AG08395 (cell line): ENCODE measurements at places on chromosomes 11 and 22.

GRCh38 chr11:119752345-119752871 lies 23.4 kb upstream of the NECTIN1 start:
- no peak for DNase-seq

- DNase-seq, result peak; percentile 63
Measured at GRCh38 chr11:63915961-63916836, 765 bp downstream of the RCOR2 start.

DNA sequence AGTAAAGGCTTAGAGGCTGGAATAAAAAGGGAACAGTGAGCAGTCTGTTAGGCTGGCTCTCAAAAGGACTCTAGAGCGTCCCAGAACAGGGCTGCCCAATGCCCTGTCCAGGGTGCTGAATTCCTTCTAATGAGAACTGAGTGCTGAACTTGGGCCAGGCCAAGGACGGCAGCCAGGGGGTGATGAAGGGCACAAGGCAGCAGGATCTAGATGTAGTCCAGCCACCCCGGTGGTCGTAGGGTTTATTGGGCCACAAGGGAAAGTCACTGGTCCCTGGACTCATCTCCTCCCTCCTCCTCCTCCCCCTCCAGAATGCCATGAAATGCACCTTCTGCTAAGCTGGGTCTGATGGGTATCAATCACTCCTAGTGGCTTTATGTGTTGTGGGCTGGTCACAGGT lies 19.2 kb downstream of the NPTXR start:
- peak; percentile 79 for DNase-seq

- no peak for DNase-seq
Measured at GRCh38 chr11:131692961-131693360, 322.5 kb downstream of the NTM start.

DNA sequence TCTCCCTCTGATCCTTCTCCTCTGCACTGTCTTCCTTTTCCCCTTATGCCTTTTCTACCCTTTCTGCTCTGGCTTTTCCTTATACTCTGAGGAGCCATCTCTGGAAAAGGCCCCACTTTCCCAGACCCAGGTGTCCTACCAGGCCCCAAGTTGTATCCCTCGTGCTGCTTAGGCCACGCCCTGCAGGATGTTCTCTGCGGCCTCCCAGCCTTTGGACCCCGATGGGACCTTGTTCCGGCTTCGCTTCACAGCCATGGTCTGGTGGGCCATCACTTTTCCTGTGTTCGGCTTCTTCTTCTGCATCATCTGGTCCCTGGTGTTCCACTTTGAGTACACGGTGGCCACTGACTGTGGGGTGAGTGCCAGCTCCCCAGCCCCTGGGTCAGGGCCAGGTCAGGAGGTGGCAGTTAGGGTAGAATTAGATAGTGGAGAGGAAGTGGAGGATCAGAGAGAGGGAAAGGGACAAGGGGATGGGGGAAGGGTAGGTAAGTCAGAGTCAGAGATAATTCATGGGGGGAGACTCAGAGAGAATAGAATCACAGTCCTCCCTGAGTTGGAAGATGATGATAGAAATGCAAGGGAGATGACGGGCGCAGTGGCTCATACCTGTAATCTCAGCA lies 8.9 kb downstream of the PGAP2 start:
- no peak for DNase-seq

DNA sequence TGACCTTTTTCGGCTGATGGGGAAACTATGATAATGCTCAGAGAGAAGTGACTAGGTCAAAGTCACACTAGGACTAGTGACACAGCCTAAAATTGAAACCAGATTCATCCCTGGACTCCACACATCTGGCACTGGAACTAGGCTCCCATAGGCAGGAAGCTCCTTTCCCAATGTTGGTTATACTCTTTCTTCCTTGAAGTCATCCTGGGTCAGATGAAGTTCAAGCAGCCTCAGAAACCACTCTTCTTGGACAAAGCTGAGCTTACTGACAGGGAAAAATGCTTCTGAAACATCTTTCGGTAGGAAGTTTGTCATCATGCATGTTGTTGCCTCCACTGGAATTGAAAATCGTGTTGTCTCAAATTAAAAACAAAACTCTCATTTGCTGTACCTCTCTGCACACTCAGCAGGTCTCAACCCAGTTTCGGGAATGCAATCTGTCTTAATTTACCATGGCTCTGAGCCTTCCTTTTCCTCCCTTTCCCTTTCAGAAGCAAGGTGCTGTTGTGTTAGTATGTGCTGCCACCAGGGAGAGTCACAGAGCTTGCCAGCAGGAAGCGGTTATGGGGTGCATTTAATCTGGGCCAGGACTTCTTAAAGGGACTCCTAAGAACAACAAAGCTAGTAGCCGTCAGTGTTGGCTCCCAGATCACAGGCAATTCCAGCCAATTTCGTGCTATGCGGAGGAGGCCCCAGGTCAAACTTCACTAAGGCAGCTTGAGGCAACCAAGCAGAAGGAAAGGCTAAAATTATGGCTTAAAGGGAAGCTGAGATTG lies 384.8 kb downstream of the TENM4 start:
- peak; percentile 93 for DNase-seq

GRCh38 chr22:46914481-46914880 lies 152.0 kb downstream of the TBC1D22A start:
- no peak for DNase-seq

DNA sequence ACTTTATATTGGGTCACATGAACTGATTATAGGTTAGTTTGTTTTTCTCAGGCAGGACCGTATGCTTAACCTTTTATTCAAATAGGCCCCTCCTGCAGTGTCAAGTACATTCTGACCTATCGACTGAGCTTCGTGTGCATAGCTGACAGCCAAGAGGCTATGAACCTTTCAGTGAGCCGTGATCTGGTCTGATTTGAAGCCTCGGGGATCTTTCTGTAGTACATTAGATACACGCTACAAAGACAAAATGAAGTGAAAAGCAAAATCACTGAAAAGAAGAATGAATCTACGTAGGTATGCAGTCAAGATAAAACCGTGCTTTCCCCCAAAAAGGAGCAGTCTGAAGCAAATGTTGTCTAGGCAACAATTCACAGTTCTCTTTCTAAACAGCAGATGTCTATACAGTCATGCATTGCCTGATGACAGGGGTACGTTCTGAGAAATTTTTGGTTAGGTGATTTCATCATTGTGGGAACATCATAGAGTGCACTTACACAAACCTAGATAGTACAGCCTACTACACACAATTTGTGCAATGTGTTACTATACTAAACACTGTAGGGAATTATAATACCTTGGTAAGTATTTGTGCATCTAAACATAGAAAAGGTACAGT lies 18.1 kb downstream of the JHY start:
- no peak for DNase-seq

DNA sequence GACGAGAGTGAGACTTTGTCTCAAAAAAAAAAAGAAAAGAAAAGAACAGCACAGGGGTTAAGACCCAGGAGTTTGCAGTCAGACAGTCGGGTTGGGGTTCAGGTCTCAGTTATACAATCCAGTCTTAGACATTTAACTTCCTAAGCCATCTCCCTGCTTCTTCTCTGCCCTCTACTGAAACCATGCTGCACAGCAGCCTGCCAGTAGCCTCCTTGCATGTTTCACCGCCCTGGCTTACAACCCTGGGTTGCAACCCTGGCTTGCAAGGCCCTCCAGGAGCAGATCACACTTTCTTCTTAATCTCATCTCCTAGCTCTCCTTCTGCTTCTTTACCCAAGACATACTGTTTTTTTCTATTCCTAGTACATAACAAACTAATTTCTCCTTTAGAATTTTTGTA lies 5.9 kb upstream of the B3GAT3 start:
- DNase-seq, result no peak

GRCh38 chr11:86673872-86674750 lies 1.7 kb upstream of the ME3 start:
- DNase-seq, result no peak

GRCh38 chr11:44418456-44418830 lies 108.5 kb upstream of the ALX4 start:
- DNase-seq, result no peak

DNA sequence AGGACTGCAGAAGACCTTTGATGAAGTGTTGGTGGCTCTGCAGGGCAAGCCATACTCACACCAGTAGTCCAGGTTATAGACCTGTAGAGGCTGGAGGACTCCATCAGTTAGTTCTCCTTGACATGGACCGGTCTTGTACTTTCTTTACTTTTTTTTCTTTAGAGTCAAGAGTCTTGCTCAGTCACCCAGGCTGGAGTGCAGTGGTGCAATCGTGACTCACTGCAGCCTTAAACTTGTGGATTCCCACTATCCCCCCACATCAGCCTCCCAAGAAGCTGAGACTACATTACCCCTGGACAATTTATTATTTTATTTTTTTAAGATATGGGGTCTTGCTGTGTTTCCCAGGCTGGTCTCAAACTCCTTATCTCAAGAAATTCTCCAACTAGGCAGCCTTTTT lies 49.6 kb upstream of the E2F8 start:
- no peak for DNase-seq

DNA sequence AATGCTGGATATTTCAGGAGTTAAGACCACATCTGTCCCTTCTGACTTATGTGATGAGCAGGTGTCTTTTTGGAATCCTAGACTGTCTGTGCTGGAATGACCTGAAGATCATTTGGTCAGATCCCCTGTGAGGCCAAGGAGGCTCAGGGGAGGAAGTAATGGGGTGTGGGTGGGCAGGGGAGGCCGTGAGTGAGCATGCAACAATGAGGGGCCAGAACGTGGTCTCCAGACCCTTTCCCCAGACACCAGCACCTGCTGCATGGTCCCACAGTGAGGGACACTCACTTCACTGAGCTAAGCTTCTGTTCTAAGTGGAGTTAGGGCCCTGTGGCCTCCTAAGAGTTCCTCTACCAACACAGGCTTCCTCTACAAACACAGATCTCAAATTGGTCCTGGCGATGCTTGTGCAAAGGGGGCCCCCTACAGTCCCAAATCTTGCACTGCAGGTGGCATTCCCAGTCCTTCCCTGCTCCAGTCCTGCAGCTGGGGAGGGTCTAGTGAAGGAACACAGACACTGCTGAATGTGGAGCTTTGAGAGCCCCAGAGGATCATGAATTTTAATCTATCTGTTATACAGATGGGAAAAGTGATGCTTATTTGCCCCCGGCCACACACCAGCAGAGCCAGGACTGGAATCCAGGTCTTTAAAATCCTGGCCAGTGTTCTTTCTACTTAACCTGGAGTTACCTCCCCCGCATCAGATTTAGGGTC lies 7.4 kb downstream of the USP2 start:
- DNase-seq, result peak; percentile 80

GRCh38 chr11:61267437-61267841 lies 26.5 kb downstream of the PGA5 start:
- no peak for DNase-seq

GRCh38 chr11:35355102-35355749 lies 64.1 kb downstream of the SLC1A2 start:
- no peak for DNase-seq

DNA sequence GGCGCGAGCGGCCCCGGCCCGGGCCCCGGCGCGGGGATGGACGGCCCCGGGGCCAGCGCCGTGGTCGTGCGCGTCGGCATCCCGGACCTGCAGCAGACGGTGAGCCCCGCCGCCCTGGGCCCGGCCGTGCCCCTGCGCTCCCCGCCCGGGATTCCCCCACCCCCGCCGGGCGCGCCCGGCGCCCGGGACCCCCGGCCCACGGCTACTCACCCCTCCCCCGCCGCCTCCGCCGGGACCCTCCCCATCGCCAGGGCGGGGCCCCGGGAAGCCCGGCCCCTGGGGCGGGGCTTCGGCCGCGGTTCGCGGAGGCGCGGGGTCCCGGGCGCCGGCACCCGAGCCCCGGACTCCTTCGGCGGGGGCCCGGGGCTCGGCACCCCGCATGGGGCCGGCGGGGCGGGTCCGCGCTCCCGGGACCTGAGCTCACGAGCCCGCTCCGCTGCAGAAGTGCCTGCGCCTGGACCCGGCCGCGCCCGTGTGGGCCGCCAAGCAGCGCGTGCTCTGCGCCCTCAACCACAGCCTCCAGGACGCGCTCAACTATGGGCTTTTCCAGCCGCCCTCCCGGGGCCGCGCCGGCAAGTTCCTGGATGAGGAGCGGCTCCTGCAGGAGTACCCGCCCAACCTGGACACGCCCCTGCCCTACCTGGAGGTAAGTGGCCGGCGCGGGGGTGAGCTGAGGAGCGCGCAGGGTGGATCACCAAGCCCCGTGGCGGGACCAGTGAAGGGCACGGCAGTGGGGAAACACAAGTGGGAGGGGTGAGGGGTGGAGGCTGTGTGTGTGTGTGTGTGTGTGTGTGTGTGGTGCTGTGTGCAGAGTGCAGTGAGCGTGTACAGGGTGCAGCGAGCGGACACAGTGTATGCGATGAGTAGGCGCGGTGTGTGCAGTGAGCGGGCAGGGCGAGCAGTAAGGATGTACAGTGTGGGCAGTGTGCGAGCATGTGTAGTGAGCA lies 2.3 kb downstream of the SHANK3 start:
- peak; percentile 4 for DNase-seq

DNA sequence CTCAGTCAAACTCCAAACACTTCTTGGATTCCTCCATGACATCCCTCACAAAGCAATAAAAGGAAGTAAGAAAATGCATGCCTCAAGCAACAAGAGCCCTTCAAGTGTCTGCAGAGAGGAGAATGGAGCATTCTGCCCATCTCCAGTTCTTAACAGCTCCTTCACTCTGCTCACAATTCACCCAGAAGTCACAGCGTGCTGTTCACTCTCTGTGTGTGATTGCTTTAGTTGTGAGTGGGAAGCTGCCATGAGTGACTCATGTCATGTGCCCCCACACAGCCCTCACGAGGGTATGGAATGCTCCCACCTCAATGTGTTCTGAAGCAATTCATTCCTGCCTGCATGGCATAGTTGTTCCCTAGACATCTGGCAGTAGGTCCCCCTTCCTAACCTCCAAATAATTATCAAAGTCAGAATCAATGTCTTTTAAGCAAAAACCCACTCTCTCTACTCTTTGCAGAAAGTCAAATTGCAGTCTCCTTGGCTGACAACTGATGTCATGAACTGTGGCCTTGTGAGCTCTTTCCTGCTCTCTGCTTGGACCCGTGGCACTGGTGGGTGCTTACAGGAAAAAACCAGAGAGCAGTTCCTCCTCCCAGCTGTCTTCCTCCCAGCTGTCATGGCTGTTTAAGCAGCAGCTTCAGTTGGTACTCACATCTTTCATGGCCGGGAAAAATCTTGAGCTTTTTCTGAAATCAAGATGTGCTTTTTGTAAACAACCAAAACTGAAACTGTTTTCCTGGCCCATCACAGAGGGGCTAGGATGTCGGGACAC lies 112.1 kb upstream of the SPON1 start:
- DNase-seq, result no peak

GRCh38 chr11:60305906-60306619 lies 21.0 kb upstream of the MS4A6E start:
- no peak for DNase-seq

GRCh38 chr22:26236991-26237390 lies 67.7 kb downstream of the SEZ6L start:
- DNase-seq, result peak; percentile 38

DNA sequence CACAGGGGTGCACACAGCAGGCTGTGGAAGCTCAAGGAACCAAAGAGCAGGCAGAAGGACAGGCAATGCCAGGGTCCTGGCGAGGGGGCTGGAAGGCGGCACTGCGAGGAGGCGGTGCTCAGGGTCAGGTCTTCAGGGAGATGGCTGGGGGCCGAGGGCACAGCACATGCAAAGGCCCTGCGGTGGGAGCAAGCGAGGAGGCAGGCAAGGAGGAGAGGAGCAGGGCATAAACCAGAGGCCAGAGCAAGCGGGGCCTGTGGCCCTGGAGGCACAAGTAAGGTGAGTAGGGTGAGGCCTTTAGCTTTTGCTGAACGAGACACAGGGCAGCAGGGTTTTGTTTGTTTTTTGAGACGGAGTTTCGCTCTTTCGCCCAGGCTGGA lies 126.9 kb downstream of the ARHGAP8 start:
- DNase-seq, result no peak

GRCh38 chr11:15806217-15806616 lies 550.1 kb downstream of the SOX6 start:
- DNase-seq, result no peak

- no peak for DNase-seq
Measured at GRCh38 chr22:22825213-22825593, 62.4 kb upstream of the IGLL5 start.
